ENCODE measurements at places on chromosomes 1 and 21.

GRCh38 chr21:44942566-44942965, 2.7 kb downstream of the SLX9 start:
- DNase-seq: no peak

DNA sequence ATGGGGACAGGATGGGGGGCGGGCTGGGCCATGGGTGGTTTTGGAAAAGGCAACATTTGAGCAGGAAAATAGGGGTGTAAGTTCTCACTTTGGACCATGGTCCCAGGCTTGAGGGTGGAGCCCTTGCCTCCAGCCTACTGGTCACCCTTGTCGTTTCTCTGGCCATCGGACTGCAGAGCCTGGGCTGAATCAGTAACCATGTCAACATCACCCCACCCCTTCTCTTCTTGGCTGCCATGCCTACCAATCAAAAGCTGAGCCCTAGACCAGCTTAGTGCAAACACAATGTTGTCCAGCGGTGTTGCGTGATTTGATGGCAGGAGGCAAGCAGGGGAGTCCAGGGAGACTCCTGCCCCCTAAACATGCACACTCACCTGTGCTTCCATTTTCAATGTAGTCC, 231.0 kb upstream of the KAZN start:
- DNase-seq: no peak

DNA sequence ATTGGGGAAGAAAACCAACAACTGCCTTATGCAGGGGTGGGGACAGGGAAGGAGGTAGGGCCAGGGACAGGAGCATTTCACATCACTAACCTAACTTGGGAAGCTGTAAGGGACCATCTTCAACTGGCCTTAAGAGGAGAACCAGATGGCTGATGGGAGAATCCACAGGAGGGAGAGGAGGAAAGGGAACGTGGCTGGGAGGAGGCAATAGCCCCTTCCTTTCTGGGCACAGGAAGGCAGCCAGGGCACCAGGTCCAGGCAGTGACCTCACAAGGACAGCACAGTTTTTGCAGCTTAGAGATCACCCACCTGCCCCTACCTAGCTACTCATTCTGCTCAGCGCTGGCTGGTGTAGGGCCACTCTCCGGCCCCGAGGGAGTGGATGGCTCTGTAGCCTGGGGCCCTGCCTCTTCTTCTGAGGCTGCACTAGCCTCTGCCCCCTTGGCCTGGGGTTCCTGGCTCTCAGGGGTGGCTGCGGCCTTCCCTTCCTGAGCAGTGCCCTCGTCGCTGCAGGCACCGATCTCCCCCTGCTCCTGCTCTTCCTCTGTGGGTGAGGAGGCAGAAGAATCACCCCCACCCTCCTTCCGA, 1.7 kb downstream of the MARCKSL1 start:
- DNase-seq: no peak

- no peak for DNase-seq
Observed at GRCh38 chr1:57131701-57132394, 166.0 kb upstream of the C8B start.

DNA sequence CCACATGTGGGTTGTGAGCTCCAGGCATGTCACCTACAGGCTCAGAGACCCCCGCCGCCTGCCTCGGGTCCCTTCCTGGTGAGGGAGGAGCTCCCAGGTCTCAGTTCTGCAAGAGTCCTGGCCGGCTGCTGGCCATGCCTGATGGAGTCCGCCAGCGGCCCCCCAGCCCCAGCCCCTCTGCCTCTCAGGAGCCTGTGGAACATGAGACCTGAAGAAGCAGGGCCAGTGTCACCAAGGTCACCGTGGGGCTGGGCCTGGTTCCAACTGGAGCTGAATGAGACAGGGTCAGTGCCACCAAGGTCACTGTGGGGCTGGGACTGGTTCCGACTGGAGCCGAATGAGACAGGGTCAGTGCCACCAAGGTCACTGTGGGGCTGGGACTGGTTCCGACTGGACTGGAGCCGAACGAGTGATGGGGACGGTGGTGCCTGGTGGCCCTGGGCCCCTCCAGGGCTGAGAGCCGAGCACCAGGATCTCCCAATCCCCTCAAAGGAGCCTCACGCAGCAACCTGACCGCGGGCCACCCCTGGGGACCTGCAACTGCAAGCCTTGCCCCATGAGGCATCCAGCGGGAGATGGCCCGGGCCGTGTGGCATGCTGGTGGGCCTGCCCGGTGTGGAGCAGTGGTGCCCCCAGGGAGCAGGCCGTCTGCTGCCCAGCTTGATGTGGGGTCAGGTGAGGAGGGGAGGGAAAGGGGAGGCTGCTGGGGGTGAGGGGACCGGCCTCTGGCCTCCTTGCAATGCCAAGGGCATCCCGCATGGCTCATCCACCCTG, 14.5 kb upstream of the PTTG1IP start:
- DNase-seq: no peak

GRCh38 chr1:246503341-246503740, 3.7 kb downstream of the SMYD3 start:
- no peak for DNase-seq

GRCh38 chr1:11062965-11063401, 3.2 kb upstream of the SRM start:
- no peak for DNase-seq

DNA sequence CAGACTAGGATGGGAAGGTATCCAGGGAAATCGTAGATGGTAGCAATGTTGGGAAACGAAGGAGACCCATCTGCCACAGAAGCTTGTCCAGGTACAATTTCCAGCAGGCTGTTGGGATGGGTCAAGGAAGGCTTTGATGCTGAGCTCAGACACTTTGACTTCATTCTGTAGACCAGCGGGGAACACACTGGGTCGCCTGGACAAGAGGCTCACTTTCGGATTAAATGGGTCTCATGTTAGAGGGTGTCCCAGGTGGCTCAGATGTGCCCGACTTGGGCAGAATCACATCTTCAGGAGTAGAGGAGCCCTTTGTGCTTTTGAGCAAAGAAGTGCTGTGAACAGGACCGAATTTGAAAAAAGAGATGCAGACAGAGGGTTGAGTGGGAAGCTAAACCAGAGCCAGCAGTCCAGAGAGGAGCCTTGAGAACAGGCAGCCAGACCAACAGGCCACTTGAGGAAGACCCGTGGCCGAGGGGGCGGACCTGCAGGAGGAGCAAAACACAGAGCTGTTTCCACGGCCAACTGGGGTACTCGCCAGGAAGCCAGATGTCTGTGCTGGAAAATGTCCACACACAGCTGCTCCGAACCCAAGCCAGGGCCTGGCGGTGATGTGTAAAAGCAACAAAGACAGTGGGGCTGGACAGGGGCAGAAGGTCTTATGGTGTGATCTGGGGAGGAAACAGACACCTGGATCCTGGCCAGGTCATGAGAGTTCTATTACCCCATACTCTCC, 146.9 kb downstream of the AJAP1 start:
- DNase-seq: no peak

DNA sequence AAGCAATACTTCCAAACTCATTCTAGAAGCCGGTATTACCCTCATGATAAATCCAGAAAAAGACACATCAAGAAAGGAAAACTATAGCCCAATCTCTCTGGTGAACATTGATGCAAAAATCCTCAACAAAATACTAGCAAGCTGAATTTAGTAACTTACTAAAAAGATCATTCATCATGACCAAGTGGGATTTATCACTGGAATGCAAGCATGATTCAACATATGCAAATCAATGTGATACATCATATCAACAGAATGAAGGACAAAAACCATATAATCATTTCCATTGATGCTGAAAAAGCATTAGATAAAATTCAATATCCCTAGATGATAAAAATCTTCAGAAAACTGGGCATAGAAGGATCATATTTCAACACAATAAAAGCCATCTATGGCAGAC, 402.9 kb downstream of the TGFB2 start:
- DNase-seq: no peak

GRCh38 chr1:174218983-174219382, 59.7 kb downstream of the RABGAP1L start:
- no peak for DNase-seq

DNA sequence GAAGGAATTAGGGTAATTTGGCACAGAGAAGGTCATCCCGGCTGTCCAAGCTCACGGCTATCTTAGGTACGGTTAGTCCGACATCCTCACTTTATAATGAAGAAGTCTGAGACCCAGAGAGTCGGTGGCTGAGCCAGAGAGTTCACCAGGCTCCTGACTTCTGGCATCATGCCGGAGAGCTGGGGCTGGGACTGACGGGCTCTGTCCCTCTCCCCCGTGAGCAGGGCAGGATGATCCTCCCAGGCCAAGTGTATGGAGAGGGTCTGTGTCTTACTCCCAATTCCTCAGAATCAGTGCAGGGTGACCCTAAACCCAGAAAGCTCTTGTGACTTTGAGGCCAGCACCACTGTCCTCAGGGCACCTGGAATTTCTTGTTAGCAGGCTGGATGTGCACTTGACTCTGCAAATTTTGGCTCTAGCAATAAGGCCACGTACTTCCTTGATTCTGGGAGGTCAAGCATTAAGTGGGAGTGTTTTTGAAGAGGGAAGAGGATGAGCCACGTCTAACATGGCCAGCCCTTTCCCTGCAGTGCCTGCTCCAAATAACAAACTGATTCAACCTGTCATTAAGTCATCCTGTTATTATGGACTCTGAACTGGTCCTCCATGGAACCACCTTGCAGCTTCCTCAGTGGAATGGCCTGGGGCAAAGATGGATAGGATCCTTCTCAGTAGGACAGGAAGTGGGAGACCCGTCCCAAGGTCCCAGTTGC, 20.8 kb upstream of the BTG2 start:
- DNase-seq: no peak

GRCh38 chr1:156743367-156744302, 2.7 kb upstream of the MRPL24 start:
- no peak for DNase-seq

DNA sequence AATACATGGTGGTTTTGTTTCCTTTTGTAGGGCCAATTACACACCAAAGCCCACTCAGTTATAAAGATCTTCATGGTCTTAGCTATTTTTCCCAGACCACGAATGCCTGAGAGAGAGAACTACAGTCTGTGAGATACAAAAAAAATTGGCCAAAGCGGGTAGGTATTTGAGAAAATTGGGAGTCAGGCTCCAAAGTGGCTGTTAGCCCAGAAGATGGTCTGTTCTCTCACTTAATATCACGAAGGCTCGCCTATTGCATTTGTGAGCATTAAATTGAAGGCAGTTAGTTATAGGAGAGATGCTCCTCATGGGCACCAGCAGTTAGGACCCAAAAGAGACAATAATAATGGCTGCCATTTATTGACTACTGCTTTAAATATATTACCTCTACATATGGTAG, 342.7 kb downstream of the PLPP3 start:
- no peak for DNase-seq

DNA sequence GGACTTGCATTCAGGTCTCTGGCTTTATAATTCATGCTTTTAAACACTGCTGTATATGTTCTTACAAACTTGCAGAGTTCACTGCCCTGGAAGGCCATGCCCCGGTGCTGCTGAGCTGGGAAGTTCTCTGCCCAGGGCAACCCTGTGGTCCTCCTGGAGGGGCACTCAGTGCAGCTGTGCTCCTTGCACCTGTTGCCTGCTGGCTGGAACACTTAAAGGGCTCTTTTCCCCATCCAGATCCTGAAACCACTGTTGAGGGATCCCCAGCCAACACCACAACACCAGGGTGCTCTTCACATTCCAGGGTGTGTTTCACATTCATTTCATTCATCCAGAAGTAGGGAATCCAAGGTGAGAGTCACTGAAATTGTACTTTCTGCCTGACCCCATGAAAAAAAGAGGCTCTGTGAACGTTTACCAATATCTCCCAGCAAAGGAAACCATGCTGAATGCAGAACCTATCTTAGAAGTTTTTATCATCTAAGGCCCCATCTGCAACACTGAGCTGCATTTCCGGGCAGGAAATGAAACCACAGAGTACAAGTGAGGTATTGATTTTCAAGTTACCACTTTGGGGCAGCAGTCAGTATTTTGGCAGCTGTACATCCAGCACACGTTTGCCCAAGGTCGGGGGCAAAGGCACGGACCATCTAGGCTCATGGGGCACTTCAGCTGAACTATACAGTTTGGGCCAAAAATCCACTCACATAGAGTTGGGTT, 16.4 kb upstream of the KIAA0040 start:
- no peak for DNase-seq

- no peak for DNase-seq
Observed at GRCh38 chr1:67274623-67275325, 32.9 kb upstream of the IL12RB2 start.

GRCh38 chr1:43267291-43267805, 2.4 kb upstream of the TMEM125 start:
- DNase-seq: no peak

GRCh38 chr1:25041916-25042315, 111.8 kb upstream of the RUNX3 start:
- DNase-seq: no peak

DNA sequence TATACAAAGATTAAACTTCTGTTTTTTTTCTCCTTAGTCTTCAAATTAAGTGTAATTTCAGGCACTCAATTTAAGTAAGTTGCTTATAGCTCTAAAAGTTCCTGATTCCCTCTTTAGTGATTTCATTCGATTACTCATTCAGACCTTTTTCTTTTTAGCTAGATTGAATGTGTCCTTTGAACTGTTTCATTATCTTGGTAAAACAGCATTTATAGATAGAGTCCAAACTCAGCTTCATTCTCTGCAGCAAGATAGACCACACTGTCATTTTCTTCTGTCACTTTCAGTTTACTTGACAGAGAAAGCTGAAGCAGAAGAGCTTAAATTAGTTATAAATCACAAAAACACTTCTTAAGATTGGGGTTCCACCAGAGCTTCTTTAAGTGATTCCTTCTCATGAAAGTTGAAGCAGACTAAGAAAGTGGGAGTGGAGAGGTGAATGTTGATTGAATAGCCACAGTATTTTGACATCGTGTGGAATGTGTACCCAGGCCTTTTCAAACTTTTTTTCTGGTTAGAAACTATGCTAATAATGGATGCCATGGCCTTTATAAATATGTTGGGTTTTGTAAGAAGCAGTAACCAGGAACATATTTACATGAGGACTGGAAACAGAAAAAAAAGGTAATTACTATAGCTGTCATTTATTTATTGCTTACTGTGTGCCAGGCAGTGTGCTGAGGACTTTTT, 52.2 kb downstream of the ZBTB40 start:
- DNase-seq: no peak

DNA sequence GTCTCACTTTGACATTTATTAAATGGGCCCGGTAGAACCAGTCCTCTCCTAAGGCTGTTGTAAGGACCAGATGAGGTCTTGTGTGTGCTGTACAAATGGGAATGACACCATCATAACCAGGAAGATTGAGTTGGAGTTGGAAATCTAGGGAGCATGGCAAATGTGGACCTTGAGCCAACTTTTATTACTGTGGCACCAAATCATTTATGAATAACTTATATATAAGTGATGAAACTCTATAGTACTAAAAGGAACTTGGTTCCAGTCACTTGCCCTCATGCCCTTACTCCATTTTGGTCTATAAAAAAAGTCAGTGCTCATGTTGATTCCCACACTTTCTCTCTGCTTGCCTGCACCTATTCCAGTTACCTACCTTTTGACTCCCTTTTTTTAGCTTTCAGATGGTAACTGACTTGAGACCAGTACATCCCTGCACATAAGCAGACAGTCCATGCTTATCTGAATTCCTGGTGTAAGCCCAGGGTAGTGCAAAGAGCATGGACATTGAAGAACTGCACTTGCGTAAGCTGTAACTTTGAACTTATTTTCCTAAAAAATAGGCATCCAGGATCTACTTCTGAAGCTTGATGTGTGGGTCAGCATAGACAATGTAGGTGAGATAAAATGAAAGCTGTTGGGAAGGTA, 210.6 kb downstream of the PBX1 start:
- DNase-seq: no peak
